Aorta (tissue), 5 donors: ENCODE measurements at places on chromosomes 3 and 15.

- no peak for DNase-seq
Measured at GRCh38 chr3:127497166-127497565, 93.4 kb downstream of the TPRA1 start.

GRCh38 chr3:175288621-175289020 lies 429.5 kb downstream of the NAALADL2 start:
- no peak for DNase-seq

DNA sequence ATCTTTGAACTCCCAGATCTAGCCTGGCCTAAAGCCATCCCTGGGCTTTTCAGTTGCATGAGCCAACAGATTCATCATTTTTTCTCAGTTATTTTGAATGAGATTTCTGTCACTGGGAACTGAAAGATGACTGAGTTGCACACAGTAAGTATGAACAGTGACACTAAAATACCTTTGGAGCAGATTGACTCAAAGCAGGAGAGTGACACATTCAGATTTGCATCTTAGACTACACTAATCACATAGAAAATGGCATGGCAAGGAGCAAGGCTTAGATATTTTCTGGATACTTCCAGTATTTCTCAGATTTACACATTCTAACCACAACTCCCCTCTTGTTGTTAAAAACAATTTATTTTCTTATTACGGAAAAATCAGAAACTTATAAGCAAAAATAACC lies 32.8 kb downstream of the SEC62 start:
- no peak for DNase-seq

DNA sequence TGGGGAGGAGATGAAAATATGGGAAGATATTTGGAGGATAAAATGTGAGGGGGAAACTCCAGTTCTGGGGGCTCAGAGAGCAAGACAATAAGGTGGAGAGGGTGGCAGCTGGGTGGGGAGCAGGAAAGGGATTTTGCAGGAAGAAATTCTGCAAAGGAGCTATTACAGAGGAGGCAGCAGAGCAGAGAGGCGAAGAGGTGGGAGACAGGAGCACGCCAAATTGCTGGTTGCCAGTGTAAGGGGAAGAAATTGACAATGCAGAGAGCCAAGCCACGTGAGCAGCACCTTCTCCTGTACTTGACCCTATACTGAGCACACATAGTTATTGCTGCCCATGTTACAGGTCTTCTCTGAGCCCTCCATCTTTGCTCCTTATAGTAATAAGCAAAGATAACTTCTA lies 190.3 kb upstream of the ONECUT1 start:
- DNase-seq = no peak

DNA sequence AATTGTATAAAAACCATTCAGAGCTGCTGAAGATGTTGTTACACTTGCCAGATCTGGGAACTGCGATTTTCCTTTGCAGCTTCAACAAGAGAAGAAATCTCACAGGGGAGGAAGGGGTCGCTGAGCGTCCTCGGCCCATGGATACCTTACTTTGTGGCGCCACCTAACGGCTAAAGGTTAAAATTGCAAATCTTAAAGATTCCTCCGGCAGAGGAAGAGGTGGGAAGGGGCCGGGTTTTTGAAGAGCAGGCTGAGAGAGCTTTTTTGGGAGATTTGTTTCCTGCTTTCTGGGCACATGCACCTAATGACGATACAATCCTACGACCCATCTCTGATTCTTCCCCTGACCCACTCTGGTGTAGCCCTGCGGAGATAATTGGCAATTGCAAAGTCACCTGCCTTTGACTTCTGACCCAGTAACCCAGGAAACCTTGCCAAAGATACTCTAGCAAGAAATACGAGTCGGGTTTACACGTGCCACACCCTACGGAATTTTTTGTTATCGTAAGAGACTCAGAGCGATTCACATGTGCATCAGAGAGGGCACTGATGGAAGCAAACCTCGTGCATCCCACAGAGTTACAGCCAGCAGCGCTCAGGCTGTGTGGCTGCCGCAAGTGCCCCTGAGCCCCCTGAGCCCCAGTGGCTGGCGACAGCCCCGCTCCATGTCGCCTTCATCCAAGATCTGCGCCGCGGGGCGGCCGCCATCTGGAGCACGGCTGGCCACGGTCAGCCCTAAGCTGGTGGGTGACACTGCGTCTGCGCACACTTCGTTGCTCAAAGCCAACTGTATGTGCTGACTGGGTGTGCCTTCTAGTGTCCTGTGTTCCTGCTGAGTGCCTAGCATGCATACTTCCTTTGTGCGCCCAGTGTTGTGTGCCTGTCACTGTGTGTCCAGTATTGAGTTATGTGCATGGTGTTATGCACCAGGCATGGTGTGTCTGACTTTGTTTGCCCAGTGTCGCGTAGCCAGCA lies 55.2 kb upstream of the CHRNA7 start:
- DNase-seq = no peak

- no peak for DNase-seq
Measured at GRCh38 chr15:85941186-85941855, 138.3 kb upstream of the AGBL1 start.

- DNase-seq = no peak
Measured at GRCh38 chr3:27715454-27715806, 6.7 kb downstream of the EOMES start.

DNA sequence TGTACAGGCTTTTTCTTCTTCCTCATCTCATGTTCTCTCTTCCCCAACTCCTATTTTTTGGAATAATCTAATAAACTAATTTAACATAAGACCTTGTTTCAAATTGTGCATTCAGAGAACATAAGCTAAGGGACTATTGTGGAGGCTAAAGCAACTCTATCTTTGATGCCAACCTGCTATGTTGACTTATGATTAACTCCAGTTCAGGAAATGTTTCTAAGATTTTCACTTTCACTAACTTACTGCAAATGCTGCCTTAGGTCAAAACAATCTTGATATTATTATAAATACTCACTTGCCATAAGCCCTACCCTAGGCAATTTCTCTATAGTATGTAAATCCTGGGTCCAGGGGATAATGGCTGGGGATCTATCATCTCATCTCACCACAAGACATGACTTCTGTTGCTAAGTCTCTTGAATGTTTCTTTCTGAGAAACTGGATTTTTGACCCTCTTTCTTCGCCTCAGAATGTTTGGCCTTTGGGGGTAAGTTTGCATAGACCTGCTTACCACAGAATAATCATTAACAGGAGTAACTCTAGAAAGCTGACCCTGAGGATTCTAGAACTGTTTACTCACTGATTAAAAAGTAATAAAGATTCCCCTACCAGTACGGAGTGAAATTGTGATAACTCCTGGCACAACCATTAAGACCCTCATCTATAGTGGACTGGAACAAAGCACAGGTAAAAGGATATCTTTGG lies 768.1 kb downstream of the GBE1 start:
- DNase-seq = no peak

GRCh38 chr3:160448845-160449635 lies 546 bp downstream of the TRIM59 start:
- DNase-seq = no peak

DNA sequence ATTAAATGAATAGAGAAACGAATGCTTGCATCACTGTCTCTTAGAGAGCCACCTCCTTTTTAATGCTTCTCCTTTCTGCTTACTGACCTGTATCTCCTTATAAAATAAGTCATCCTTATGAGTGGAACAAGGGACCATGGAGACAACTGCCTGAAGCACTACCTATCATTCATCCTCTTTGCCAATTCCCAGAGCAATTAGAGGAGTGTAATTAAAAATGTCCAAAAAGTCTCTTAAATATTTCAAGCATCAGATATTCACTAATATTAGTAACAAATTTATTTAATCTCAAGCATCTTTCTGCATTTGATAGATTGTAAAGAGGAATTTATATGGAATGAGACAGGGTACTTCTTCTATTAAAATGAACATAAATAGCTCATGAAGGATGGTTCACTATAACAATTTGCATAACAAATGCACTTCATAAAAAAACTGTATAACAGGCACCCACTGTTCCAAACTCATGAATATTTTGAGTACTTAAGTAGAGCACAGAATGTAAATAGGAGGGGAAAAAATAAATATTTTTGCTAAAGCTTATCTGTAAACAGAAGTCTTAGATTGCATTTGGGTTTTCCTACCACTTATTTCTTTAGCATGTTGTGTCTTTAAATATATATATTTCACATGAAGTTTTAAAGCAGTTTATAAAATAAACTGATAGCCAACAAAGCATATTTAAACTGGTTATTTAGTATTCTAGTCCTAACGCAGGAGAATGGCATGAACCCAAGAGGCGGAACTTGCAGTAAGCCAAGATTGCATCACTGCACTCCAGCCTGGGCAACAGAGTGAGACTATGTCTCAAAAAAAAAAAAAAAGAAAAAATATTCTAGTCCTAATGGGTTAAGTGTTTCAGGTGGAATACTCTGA lies 269.3 kb downstream of the TBL1XR1 start:
- no peak for DNase-seq

DNA sequence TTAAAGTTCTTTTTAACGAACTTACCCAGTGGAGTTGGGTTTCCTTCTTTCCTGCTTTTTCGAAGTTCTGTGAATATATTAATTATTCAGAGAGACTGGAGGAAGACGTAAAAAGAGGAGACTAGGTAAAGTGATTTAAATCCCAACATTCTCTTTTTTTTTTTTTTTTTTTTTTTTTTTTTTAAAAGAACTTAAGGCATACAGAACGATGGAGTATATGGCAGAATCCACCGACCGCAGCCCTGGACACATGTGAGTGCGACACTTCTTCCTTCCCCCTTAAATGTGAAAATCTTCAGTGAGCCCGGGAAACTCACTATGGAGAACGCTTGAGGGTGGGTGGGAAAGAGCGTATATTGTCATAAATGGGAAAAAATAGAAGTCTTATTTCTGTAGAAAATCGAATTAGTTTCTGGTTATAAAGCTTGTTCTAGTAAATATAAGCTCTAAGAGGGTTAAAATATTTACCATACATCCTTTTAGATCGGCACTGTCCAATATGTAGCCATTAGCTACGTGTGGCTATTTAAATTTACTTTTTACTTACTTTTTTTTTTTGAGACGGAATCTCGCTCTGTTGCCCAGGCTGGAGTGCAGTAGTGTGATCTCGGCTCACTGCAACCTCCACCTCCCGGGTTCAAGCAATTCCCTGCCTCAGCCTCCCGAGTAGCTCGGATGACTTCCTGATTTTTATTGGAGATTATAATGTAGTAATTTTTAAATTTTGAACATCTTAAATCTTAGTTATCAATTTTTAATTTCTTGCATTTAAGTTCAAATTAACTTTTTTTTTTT lies 892 bp downstream of the NMD3 start:
- peak; percentile 56 for DNase-seq

DNA sequence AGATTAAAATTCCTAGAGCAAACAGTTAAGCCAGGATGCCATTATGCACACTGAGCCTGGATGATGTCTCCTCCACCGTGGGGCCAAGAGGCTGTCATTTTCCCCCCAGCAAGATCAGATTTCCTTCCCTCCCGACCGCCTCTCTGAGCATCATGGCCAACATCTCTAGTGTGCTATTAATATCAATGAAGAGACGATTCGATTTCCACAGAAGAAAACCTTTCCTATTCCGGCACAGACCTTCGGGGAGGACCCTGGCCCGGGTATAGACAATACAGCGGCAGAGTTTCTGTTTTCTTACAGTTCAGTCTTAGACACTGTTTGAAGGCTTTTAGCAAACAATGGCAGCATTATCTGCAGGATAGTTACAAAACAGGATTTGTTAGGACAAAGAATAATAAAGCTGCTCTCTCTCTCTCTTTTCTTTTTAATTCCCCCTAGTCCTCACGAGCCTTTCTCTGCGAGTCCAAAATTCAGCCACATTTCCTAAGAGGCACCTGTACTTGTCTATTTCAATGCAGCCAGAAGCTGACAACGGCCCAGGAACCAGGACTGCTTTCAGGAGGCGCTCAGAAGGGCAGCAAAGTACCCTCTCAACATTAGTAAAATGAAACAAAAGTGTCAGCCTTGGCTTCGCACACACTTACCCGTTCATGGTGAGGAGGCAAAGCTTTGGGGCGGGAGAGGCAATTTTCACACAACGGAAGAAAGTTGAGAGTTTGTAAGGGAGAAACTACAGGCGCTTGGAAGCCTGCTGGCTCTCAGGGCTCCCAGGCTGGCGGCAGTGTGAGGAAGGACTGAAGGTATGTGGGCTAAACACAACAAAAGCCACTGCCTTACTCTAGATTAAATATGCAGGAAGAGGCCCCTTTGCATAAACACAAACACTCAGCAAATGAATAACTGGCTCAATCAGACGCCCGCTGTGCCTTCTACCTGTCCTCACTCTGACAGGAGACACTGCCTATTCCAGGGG lies 278.0 kb downstream of the FOXP1 start:
- no peak for DNase-seq

- peak; percentile 90 for DNase-seq
Measured at GRCh38 chr3:193982258-193982659, 153.7 kb upstream of the HES1 start.

DNA sequence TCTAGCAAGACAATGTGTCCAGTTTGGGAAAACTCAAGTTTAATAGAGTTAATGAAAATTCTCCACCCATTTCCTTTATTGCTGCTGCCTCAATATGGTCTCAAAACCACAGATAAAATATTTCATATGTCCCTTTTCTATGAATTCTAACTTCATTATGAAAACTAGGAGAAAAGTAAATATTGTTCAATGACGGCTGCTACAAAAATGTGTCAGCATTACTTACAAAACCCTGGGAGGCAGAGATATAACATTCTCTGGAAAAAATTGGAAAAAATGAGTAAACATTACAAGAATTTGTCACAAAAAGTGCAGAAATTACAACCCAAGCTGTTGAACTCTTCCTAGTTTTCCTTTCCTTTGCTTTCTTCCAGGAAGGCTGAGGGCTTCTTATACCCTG lies 22.2 kb upstream of the FBN1 start:
- no peak for DNase-seq

GRCh38 chr3:47313341-47314055 lies 30.8 kb downstream of the KLHL18 start:
- no peak for DNase-seq

DNA sequence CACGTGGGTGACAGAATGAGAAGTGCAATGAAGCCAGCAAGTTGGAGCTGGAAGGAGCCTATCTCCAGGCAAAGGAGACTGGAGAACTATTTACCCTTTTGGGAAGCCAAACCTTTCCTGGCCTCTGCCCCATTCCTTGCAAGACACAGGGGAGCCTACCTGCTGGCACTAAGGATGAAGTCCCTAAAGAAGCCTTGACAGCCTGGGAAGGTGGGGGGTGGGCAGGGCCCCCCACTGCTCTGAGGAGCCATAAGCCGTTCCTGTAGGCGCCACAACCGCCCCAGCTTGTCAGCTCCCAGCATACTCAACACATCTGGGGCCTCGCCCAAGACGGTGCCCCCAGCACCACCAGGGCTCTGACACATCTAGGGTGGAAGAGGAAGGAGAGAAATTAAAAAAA lies 5.5 kb downstream of the CDAN1 start:
- peak; percentile 41 for DNase-seq

GRCh38 chr3:176426371-176426770 lies 770.9 kb downstream of the TBL1XR1 start:
- DNase-seq = no peak

DNA sequence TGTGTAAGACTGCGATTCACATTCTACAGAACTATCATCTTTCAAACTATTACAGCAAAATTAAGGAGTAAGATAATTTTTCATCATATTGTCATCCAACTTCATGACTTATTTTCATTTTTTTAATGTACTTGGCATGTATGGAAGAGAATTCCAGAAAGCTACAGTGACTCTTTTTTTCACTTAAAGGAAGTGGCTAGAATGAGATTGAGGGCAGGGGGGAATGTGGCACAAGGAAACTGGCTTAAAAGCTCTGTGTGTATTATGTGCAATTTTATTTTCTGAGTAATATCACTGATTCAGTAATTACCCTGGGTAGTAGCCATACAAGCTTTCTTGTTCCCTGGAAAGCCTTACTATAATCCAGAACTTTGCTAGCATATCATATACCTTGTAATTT lies 94.6 kb downstream of the FILIP1L start:
- no peak for DNase-seq
